ENCODE measurements at places on chromosomes 6 and 20.

DNA sequence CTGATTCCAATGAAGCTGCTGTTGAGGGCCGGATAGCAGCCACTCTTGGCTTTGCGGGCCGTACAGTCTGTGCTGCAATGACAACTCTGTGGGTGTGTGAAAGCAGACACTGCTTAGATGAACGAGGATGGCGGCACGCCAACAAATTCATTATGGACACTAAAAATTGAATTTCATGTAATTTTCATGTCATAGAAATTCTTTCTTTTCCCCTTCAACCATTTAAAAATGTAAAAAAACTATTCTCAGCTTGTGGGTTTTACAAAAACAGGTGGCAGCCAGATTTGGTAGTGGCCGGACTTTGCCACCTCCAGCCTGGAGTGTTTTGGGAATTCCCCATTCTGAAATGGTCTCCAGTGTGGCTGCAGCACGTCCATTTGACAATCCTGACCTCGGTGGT, 26.0 kb downstream of the MAS1 start:
- no peak for DNase-seq

GRCh38 chr6:111823012-111823411, 50.2 kb downstream of the FYN start:
- no peak for DNase-seq

DNA sequence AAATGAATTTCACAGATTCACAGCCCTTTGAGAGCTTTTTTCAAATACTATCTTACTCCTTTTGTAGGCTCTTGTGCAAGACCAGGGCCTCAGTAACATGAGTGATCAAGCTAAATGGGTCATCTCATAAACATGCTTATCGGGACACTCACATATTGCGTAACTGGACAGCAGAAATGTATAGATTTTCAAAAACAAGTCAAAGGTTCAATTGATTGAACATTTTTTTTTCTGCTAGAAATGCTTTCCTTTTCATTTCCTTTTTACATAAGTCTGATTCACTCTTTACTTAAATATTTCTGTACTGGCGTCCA, 8.7 kb upstream of the SALL4 start:
- DNase-seq, result no peak

- DNase-seq, result peak; percentile 42
Measured at GRCh38 chr20:17898548-17898994, 70.0 kb downstream of the SNX5 start.

- DNase-seq, result no peak
Measured at GRCh38 chr6:170035901-170036304, 255.0 kb downstream of the DLL1 start.

DNA sequence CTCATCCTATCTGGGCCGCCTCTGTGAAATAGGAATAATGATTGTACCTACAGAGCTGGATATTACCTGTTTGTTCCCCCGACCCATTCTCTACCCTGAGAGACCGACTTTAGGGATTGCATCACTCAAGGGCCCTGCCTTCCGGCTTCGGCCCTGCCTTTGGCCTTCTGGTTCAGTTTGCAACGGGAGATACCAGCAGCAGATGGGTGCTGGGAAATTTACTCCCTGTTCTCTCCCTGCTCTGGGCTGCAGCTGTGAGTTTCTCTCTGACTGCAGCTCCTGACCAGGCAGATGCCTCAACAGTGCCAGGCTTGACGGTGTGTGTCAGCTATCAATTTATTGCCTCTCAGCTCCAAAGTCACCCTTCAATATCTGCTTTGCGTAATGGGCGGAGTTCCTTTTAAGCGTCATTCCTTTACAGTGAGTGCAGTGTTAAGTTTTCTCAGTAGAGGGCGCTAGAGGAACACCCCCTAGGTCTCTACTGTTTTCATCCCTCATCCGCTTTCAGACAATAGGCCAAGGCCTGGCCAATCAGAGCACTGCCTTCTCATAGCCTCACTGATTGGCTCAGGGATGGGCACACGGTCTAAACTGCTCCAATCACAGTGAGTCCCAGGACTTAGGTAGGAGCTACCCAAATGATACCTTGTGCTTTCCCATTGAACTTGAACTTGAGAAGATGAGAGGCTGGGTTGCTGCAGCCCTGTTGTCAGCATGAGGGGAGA, 30.0 kb downstream of the KCNG1 start:
- no peak for DNase-seq

- DNase-seq, result no peak
Measured at GRCh38 chr6:89693207-89693606, 54.7 kb upstream of the LYRM2 start.

DNA sequence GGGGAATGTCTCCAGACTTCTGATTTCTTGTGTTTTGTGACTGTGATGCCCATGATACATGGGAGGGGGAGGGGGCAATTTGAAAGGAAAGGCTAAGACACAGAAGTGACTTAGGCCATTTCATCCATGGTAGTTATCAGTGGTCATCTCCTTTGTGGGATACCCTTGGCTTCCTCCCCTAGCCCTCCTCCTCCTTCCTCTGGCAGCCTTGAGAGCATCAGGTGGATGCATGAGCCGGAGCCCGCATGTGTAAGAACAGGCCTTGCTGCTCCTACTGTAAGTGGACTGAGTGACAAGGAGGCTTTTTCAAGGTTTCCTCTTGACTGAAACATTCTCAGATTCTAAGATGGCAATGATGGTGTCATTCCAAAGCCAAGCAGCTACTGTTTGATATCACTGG, 874 bp downstream of the CD83 start:
- no peak for DNase-seq

DNA sequence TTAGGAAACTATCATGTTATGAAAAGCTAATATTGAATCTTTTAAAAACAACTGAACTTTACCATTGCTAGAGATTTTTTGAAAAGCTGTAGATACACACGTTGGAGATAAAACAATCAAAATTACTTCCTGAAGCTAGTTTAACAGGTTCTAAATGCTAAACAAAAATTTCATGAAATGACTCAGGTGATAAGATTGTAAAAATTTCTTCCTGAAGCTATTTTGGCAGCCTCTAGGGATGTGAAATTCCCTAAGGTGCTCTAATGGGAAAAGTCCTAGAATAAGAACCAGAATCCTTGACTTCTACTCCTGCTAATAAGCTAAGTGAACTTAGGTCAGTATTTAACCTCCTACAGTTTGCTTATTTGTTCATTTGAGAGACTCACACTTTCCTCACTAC, 8.5 kb downstream of the GCM2 start:
- DNase-seq, result no peak

DNA sequence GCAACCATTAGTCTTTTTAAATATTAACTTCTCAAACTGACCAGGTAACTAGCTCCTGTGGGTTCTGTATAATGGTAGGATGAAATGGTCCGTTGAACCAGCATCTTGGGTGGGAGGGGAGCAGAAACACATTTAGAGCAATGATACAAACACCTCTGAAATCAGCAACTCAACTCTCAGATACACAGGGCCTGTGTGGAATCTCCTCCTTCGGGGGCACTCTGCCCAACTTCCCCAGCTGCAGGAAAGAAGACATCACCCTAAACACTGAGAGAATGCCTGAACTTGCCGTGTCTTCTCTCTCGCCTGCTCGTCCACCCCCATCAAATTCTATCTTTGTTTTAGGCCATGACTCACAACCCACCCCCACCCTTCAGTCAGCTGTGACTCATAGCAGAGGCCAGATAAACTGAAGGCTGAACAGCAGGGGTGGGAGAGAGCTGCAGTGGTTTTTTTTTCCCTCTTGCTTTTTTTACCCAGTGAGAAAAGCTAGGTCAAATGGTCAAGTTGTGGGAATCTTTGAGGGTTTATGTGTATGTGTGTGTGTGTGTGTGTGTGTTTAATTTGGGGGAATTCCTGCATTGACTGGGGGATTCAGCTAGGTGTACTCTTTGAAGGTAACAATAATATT, 593.4 kb upstream of the JAG1 start:
- no peak for DNase-seq

DNA sequence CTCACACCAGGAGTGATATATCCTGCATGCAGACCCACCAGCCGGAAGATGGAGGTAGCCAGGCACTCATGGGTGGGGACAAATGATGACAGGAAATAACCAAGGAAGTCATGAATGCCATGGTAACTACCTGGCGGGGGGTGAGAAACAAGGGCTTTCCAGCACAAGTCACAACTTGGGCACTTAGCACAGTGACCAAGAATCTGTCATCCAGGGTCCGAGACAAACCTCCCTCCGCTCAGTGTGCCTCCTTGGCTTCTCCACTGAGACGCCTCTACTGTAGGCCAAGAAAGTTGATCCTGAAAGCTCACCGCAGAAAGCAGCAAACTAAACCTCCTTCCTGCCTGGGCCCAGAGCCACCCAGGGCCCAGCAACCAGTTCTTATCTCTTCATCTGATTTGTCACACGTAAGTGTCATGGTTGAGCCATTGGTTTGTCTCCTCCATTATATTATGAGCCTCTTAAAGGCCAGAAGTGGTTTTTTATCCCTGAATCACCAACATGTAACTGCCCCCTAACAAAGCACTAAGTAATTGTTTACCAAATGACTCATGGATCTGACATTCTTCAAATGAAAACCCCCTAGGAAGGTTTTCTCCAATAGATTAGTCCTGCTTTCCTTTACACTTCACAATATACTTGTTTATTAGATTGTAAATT, 84.3 kb upstream of the TAB2 start:
- peak; percentile 14 for DNase-seq

GRCh38 chr6:100488244-100488643, 23.5 kb upstream of the SIM1 start:
- DNase-seq, result no peak

- DNase-seq, result no peak
Measured at GRCh38 chr6:165566088-165566828, 96.8 kb downstream of the PDE10A start.

DNA sequence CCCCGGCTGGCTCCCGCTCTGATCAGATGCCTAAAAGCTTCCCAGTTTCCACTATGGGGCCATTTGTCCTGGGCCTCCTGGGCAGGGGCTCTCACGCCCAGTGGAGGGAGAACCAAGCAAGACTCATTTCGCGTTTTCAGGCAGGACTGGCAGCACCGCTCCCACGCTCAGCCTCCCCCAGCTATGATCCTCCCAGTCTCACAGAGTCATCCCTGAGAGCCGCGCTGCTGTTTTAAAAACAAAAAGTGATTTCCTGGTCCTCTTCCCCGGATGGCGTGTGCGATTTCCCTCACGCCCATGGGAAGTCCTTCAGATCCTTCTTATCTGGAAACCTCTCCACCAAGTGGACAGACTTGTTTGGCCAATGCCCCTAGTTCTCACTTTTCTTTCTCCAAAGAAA, at the start of gene ADGRF5:
Gene ADGRF5 (minus strand): TSS at position 208 of the 400 bp plus-strand sequence. CDS start 15,176 bp downstream, outside the sequence.
- no peak for DNase-seq

DNA sequence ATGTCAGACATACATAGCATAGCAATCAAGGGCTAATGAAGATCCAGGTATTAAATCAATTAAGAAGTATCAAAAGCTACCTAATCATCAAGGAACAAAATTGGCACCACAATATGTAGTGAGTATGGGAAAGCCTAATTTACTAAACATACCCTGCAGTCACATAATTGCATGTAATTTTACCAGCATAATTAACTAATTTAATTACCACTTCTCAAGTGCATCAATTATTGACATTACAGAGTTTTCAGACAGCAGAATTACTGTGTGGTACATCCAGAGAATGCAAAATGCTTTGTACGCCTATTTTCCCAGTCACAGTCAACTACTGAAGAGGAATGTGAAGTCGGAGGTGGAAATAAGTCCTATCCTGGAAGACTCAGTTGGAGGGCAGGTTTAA, 279.0 kb upstream of the ID4 start:
- no peak for DNase-seq

GRCh38 chr6:30823534-30823865, 60.8 kb upstream of the DDR1 start:
- DNase-seq, result no peak

GRCh38 chr6:37882724-37883413, 63.3 kb downstream of the ZFAND3 start:
- no peak for DNase-seq

DNA sequence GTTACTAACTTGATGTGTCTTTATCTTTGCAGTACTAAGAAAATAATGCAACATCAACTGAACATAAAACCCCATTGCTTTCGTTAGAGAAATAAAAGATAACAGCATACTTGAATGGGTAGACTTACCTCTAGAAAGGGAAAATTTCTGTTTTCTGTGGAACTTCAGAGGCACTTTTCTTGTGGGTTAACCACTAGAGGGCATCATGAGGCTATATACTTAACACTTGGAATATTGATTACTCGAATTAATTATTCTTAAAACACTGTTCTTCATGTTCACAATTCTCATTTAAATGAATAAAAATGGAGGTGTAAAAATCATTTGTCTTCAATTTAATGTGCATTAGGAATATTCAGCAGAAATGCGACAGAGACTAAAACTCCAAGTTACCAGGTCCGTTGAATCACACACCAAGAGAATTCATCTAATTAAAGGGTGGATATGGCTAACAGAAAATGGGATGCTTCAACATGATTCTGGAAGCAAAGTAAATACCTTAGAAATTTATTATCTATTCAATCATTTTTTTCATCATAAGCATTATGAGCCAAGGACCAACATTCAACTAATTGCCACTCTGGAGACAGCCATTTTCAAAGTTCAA, 330.8 kb upstream of the PREP start:
- DNase-seq, result no peak

DNA sequence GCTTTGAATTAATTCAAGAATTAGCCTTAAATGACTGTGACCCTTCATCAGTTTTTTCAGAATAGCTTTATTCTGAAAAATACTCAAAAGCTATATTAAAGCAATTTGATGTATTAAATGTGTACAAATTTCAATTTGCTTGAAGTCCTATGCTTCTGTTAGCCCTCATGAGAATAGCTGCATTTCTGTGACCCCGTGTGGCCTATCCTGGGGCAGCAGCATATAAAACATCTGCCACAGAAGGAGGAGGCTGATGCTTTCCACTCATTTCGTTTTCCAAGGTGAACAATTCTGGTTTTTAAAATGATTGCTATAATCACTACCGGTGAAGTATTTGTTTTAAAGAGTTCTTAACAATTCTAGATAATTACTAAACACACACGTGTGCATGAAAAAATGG, 360.3 kb downstream of the BTBD9 start:
- no peak for DNase-seq

All from activated CD8-positive, alpha-beta memory T cell treated with anti-CD3 and anti-CD28 coated beads for 1 hour (primary cell).